ENCODE measurements at places on chromosomes 12 and 14.

DNA sequence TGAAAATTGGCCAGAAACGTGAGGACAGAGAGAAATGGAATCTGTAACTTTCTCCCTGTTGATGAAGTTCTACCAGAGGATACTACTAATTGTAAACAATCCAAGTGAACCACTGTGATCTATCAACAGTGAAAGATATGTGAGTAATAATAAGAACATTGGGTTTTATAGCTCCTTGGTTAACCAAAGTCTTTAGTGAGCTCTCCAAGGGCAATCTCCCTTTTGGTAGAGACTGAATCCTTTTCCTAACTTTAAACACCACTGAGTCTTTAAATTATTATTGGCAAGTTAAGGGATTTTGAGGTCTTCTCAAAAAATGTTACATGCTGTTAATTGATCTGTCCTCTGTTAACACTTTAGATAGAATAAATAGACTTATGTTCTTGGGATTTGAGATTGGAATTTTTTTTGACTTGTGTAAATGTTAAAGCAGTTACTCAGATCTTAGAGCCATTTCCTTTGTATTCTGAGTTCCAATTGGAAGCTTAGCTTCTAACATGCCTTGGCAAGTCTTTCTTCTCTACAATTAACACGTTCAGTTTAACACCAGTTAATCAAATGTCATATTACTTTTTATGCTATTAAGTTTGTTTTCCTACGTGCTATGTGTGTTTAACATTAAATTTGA is 338.2 kb upstream of the DDHD1 start:
- no peak for DNase-seq

GRCh38 chr12:56431850-56432249 is 17.4 kb downstream of the TIMELESS start:
- DNase-seq: no peak

- DNase-seq: no peak
Measured at GRCh38 chr12:109115758-109116610, at the start of gene ACACB. ACACB (plus strand) TSS chr12:109116587; CDS start chr12:109139406, 22,819 bp downstream.

DNA sequence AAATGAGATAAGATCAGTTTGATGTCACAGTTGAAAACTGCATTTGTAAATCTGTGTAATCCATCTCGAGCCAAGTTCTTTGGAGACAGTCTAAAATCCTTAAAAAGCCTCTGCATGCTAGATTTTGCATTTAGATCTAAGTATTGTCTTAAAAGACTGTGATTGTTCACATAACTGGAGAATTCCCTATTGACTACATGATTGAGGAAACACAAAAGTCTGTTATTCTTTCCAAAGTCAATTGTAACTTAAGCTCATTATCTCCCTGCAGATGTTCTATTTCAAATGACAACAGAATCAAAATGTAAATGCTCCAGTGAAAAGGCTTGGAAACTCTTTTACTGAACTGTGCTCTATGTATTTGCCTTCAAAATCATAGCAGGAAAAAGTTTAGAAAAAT is 77.8 kb downstream of the MYF5 start:
- no peak for DNase-seq

- no peak for DNase-seq
Measured at GRCh38 chr14:51201890-51202289, 38.2 kb upstream of the TMX1 start.

DNA sequence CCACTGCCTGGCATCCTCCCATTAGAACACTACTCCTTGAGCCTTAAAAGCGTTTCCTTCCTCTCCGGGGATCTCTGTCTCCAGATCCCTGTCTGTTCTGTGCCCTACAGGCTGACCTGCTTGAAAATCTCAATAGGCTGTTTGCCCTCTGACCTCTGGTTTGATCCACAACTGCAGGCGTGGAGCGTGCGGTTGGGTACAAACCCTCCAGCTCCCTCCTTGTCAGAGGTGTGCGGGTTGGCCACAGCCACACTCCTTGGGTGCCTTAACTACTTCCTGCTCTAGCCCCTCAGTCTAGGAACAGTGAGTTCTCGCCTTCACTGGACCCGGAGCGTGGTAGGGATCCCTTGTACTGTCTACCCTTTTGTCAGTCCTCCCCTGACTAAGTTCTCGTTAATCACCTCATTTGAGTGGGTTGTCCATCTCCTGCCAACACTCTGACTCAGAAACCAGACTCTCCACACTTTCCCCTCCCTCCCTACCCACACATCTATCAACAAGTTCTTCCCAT is 33.1 kb downstream of the CMKLR1 start:
- no peak for DNase-seq

GRCh38 chr14:103562179-103562428 is 353 bp downstream of the BAG5 start:
- no peak for DNase-seq

GRCh38 chr14:25628390-25628789 is 578.4 kb upstream of the STXBP6 start:
- no peak for DNase-seq

- DNase-seq: no peak
Measured at GRCh38 chr14:30521899-30522736, 36.8 kb upstream of the G2E3 start.

- DNase-seq: no peak
Measured at GRCh38 chr12:77131977-77132490, 66.7 kb upstream of the E2F7 start.

DNA sequence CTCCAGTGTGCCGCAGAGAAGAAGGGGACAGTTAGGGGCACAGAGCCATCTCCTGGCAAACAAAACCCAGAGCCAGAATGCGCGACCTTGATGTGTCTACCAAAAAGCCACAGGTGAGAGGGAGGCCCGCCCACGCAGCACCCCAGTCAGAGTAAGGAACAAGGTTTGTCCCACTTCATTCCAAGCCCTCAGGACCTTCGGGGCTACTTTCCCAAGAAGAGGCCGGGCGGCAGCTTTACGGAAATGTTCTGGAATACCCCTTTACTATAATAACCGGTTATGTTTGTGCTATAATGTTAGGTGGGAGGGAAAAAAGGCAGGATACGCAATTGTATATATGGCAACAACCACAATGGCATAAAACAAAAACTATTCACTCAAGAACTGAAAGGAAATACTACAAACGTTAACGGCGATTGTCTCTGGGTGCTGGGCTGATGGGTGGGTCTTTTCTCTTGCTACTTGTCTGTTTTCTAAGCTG is 12.3 kb downstream of the CCDC88C start:
- no peak for DNase-seq

- no peak for DNase-seq
Measured at GRCh38 chr12:11433664-11434063, 38.3 kb upstream of the PRB2 start.

- DNase-seq: no peak
Measured at GRCh38 chr14:55356913-55357312, 54.7 kb downstream of the ATG14 start.

DNA sequence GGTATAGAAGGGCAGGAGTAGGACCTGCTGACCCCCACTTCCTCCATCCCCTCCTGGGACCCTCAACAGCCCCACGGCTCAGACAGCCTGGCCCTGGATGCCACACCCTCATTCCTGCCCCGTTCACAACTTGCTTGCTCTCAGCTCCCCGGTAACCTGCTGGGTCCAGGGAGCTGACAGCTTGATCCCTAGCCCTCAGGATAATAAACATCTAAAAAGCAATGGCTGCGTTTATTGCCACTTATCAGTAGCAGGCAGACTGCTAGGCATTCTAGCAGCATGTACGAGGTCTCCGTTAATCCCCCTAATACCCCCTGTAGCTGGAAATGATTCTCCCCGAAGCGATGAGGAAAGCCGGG is 24.3 kb upstream of the RPLP0 start:
- no peak for DNase-seq

- DNase-seq: no peak
Measured at GRCh38 chr14:59325906-59326305, 137.4 kb downstream of the DAAM1 start.

- no peak for DNase-seq
Measured at GRCh38 chr14:77547512-77548180, 49.0 kb upstream of the ISM2 start.

- no peak for DNase-seq
Measured at GRCh38 chr14:72517736-72518135, 376.2 kb downstream of the DPF3 start.

- no peak for DNase-seq
Measured at GRCh38 chr12:119576118-119576810, 17.3 kb upstream of the TMEM233 start.

DNA sequence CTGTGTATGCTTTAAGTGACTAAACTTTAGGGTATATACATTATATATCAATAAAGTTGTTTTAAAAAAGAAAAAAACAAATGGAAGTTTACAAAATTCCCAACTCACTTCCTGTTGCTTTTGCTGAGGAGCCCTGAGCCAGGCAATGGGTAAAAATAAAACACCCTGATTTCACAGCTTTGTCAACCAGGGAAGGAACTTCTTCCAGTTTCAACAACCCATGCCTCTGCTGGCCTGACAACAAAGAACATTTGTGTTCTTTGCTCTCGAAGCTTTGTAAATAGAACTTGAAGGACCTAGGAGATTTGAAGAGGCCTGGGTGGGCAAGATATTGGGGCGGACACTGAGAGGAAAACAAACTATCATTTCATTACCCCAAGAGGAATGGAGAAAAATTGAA is 141.2 kb upstream of the NOS1 start:
- DNase-seq: no peak

GRCh38 chr14:90503582-90503981 is 106.8 kb downstream of the CALM1 start:
- DNase-seq: no peak

DNA sequence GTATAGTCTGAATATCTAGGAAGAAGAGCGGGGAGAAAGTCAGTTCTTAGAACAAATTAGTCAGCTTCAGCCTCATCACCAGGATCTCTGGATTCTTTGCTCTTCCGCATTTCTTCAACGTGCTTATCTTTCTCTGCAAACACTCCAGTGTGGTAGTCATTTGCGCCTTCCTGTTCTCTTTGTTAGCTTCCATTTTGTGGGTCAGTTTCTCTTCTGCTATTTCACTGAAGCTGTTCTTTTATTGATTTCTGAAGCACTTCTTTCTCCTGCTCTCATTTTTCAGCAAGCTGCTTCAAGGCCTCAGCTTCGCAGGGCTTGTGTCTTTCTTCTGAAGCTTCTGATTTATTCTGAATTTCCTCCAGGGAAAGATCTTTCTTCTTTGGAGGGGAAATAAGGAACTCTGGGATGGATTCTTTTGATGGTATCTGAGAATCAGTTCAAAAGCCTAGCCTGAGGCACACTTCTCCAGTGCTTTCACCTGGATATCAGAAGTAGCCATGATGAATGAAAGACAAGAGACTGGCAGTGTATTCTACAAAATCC is 13.5 kb downstream of the AMN1 start:
- DNase-seq: no peak

GRCh38 chr14:59768855-59769375 is 101.7 kb downstream of the RTN1 start:
- no peak for DNase-seq
